ENCODE measurements at places on chromosomes 5 and 9. TPM values are rescaled to one million over a fixed set of nuclear protein-coding genes. Genes with fewer than 3 reads are reported as not detected.

The GABRG2 gene
- total RNA-seq, result 11.3 TPM

The CCNI2 gene
- 0.72 TPM for total RNA-seq

The COL27A1 gene
- 12.3 TPM for total RNA-seq

The PTPN3 gene
- 2.9 TPM for total RNA-seq

The OR1J2 gene
- total RNA-seq, result 1.2 TPM

The CAAP1 gene
- 13.2 TPM for total RNA-seq

The SLC45A2 gene
- total RNA-seq, result 1.2 TPM

The MYO10 gene
- 24.1 TPM for total RNA-seq

The SNX24 gene
- 24.3 TPM for total RNA-seq

The SPINK4 gene
- not detected for total RNA-seq

The IRX1 gene
- total RNA-seq, result 4.3 TPM

The OR13F1 gene
- total RNA-seq, result not detected

All from umbilical cord (tissue), 2 donors.